Stimulated activated CD4-positive, alpha-beta T cell treated with anti-CD3 and anti-CD28 coated beads, Interleukin-1b, Interleukin-23, amount 100 ng/mL, for 24 hours (primary cell): ENCODE measurements at places on chromosomes 2 and 18.
A peak's percentile ranks its signal among the peaks of the same experiment; 100 is the strongest.

GRCh38 chr18:58862851-58863538, 1.7 kb upstream of the ZNF532 start:
- no peak for DNase-seq

DNA sequence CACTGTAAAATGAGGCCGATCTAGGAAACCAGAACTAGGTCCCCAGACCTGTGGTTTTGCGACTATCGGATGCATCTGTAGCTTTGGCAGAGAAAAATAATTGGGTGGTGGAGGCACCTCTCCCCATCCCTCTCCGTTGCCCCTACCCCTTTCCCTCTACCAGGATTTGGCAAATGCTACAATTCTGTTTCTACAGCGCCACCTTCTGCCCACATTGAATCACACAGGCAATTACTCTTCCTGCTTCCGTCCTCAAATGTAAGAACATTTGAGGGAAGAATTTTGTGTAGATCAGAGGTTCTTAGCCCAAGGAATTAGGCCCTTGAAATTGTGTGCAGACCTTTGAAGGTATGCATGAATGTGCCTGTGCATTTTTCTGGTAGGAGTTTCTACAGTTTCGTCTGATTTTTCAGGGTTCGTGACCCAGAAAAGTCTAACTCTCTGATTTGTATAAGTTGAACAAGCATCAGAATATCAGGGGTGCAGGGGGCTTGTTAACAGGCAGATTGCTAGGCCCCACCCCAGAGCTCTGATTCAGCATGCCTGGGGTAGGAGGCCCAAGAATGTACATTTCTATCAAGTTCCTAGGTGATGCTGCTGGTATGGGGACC, 11.2 kb downstream of the ATP6V1B1 start:
- DNase-seq = peak; percentile 29

DNA sequence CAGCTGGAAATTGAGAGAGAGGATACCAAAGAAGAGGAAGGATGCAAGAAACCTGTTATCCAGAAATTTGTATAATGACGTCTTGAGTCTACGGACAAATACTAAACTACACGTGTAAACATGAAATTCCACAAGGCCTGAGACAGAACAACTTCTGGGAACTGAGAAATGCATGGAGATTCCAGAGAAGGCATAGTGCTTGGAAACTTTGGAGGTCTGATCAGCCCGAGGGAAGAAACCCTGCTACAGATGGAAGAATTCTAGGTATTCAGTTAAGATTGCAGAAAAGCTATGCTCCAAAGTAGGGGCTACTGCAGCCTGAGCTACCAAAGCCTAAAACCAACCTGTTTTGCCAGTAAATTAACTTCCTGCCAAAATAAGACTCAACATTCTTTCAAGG, 120.4 kb downstream of the PDCL3 start:
- no peak for DNase-seq

GRCh38 chr2:160581448-160581847, 87.8 kb upstream of the RBMS1 start:
- DNase-seq = no peak

DNA sequence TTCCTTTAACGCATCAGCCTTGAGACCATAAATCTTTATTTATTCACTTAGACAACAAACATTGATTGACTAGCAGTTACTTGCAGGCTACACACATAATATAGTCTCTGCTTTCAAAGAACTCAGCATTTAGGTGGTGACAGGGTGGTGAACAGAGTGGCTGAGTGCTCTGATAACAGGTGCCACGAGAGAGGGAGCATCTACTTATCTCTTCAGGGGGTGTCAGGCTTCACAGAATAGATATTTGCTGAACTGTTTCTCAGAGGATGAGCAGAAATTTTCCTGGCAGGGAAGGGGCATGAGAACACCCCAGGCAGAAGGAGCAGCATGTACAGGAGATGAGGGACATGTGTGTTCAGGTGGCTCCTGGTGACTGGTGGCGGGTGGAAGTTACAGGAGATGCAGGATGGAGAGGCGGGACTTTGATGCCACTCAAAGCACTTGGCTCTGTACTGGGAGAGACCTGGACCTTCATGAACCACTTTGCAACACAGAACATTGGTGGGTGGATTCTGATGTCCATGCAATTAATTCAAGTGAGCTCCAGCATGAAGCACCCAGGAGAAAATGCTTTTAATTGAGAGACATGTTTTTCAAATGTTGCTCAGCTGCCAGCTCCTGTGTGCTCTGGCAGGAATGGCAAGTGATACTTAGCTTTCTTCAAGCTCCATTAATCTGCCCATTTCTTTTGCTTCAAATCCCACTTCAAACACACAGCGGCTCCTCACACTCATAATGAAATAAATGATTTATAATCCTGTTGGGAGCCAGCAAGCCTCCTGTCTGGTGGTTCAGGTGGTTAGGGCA, 248.9 kb downstream of the MYCN start:
- no peak for DNase-seq

- DNase-seq = no peak
These were observed 67.0 kb downstream of the GALR1 start for GRCh38 chr18:77316641-77317040.

DNA sequence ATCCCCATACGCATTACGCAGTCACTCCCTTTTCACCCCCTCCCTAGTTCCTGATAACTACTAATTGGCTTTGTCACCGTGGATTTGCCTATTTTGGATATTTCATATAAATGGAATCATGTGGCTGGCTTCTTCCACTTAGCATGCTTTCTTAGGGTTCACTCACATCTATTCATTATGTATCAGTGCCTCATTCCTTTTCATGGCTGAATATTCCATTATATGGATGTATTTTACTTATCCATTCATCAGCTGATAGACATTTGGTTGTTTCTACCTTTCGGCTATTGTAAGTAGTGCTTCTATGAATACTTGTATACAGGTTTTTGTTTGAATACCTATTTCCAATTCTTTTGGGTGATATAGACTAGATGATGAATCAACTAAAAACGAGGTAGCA, 4.9 kb downstream of the ATP5MC3 start:
- no peak for DNase-seq

GRCh38 chr2:11824901-11825828, 78.7 kb downstream of the LPIN1 start:
- DNase-seq = no peak

- peak; percentile 60 for DNase-seq
These were observed 3.5 kb upstream of the CABLES1 start for GRCh38 chr18:23131693-23132319.
